ENCODE measurements at places on chromosomes 2 and 18.

DNA sequence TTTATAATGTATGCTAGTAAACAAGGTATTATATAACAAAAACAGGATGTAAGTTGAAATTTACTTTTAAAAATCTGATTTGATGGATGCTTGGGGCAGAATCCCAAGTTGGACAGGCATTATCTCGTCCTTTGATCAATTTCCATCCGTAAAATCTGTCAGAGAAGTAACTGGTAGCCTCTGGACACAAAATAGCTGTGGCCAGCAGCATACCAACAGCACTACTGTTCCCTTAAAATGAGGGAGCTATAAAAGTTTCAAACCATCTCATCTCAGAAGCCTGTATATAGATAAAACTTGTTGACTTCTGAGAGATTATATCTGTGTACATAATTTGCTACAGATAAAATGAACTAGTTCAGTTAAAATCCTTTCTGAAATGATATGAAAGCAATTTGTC is 14.7 kb upstream of the METAP1D start:
- no peak for DNase-seq

DNA sequence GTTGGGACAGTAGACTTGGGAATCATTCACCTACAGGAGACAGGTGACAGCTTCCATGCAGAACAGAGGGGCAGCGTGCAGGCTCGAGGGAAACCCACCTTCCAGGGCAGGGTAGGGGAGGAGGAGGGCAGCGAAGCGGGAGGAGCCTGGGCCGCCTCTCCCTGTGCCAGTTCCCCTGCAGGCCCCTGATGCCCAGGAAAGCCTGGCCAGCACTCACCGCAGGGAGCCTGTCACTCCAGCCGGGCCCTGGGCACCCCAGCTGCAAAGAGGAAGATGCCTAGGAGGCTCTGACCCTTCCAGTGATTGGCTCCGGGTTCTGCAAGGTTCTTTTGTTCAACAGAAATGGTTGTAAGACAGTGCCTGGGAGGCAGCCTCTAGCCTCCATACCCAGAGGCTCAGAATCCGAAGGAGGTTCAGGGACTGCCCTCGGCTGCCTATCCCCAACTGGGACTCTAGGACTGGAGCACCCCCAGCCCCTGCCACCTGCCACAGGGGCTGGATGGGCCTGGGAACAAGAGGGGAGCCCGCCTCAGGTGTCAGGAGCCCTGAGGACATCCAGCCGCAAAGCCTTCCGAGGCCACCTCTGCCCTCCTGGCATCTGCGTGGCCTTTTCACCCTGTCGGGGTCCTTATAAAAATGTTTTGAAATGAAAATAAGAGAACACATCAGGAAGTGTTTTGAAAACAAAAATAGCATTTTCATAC is 103.2 kb downstream of the PTGR3 start:
- no peak for DNase-seq

- no peak for DNase-seq
These were observed 44.8 kb downstream of the NAPG start for GRCh38 chr18:10570622-10571021.

DNA sequence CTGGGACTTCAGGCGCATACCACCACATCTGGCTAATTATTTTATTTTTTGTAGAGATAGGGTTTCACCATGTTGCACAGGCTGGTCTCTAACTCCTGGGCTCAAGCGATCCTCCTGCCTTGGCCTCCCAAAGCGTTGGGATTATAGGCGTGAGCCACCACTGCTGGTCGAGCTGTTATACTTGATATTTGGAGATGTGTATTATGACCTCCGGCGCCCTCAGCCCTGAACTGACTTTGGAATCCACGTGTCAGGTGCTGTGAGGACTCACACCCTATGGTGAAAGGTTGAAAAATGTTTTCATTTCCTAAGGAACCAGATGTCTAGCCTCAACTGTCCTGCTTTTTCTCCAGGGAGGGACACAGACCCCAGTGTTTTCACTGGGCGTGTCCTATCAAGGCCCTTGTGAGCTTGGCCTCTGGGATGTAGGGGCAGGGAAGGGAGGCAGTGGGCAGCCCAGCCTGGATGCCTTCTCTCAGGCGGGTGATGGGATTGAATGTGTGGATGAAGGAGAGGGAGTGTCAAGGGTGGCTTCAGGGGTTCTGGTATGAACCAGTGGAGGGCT is 56.4 kb upstream of the HAAO start:
- no peak for DNase-seq

DNA sequence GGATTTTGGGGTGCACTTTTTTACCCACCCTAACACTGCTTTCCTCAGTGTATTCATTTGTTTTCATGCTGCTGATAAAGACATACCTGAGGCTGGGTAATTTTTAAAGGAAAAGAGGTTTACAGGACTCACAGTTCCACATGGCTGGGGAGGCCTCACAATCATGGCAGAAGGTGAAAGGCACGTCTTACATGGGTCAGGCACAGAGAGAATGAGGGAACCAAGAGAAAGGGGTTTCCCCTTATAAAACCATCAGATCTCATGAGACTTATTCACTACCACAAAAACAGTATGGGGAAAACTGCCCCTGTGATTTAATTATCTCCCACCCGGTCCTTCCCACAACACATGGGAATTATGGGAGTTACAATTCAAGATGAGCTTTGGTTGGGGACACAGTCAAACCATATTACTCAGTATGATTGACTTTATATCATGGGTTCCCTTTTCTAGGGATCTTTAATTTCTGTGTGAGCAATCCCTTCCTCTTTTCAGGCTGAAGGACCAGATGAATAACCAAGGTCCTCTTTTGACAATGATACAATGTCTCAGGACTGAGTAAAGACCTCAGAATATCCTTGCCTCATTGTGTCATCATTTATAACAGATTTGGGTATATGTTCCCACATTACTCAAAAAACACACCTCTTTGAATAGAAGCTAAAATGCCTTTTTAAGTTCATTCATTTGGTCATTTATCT is 100.1 kb upstream of the TRIB2 start:
- DNase-seq = no peak

DNA sequence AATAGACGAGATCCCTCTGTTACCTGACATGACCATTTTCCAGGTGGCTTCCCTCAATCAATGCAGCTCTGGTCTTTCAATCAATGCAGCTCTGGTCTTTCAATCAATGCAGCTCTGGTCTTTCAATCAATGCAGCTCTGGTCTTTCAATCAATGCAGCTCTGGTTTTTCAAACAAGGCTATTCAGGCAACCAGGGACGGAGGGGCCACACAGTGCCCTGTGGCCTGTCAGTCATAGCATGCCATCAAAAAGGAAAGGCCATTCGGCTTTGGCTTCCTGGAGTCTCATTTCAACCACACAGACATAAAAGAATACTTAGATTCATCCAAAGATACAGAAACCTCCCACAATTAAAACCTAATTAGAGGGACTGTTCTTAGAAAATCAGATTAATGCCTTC is 13.3 kb downstream of the MPP4 start:
- no peak for DNase-seq

- no peak for DNase-seq
These were observed 22.5 kb downstream of the MOB4 start for GRCh38 chr2:197538412-197538811.
